Neural crest cell (in vitro differentiated cells): ENCODE measurements at places on chromosomes 6 and 20.

DNA sequence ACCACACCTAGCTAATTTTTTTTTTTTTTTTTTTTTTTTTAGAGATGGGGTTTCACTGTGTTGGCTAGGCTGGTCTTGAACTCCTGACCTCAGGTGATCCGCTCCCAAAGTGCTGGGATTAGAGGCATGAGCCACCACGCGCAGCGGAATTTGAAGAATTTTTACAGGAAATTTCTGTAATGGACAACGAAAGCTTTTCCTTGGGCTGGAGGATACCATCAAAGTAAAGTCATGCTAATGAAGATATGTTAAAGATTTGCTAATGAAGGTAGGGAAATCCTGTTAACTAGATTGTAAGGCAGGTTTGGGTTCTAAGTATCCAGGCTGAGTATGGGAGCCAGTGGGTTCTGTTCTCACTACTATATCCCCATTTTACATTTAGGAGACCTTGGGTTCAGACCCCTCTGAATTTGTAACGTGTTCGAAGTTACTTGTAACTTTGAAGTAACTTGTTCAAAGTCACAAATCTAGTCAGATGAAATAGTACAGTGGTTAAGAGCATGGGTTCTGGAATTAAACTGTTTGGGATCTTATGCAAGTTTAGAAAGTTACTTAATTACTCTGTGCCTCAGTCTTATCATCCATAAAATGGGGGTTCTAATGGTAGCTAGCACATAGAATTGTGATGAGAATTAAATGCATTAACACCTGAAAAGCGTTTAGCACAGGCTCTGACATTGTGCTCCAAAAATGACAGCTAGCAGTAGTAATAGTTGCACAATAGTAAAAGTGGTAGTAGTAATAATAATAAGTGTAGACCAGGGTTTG lies 123.4 kb upstream of the GPR6 start:
- DNase-seq = no peak

DNA sequence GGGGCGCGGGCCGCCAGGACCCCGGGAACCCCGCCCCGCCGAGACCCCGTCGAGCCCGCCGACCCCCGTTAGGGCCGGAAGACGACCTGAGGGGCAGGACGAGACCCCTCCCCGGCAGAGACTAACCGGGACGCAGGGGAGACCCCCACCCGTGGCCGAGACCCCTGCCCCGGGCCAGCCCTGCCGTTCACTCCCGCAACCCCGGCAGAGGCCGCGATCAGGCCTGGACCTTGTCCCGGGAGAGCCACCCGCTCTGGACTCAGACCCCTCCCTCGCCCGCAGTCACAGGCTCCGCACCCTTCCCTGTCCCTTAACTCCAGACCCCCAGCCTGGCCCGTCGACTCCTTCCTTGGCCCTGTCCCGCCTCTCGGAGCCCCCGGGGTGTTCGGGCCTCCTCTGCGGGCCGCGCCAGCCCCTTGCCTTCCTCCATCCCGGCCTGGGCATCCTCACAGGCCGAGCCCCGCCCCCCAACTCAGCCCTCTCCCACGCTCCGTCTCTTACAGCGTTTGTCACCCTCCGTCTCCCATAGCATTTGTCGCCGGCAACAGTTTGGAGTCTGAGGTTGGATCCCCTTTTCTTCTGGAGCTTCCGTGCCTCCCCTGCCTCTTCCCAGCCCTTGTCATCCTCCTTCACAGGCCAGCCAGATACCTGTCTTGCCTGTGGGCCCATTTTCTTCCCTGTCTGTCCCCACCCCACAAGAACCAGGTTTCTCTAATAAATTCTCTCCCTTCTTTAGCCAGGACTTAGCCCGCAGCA lies 569 bp downstream of the TCEA2 start:
- DNase-seq = no peak

DNA sequence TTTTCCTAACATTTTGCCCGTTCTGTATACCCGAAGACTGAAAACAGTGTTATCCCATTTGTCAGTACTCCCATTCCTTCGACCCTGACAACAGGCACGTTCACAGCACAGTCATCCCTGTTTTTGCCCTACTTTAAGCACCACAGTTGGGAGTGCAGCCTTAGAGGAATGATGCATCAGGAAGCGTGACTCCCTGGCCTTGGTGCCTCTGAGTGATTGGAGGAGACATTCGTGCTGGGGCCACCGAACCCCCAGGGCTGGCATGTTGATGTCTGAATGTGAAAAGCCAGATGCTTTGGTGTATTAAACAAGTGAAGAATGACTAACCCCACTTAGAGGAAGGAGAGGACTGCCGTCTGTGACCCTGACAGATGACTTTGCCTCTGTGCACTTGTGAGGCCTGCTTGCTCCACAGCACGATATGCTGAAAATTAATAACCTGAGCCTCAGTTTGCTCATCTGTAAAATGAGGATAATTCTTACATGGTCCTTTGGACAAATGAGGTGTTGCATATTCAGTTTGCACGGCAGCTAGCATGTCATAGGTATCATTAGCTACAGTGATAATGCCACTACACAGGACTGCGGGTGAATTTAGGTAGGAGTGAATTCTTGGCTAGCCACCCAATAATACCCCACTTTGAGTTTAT lies 36.0 kb downstream of the STK35 start:
- DNase-seq = no peak

DNA sequence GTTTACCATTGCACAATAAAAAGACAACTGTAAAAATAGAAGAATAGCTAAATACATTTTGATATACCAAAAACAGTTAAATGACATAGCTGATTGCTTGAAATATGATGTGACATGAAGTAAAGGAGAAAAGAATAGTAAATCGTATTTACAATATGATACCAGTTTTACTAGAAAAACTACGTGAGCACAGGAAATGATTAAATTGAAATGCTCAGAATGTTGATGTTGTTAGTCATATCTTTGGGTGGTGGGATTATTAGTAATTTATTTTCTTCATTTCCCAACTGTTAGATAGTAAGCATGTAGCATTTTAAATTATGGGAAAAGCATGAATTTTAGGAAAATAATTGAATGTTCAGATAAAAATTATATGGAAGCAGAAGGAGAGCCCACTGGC lies 268.3 kb upstream of the TAB2 start:
- no peak for DNase-seq

DNA sequence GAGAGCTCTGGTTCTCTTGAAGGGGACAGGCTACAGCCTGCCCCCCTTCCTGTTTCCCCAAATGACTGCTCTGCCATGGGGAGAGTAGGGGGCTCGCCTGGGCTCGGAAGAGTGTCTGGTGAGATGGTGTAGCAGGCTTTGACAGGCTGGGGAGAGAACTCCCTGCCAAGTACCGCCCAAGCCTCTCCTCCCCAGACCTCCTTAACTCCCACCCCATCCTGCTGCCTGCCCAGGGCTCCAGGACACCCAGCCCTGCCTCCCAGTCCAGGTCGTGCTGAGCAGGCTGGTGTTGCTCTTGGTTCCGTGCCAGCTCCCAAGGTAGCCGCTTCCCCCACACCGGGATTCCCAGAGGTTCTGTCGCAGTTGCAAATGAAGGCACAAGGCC lies 9.8 kb downstream of the VEGFA start:
- no peak for DNase-seq

DNA sequence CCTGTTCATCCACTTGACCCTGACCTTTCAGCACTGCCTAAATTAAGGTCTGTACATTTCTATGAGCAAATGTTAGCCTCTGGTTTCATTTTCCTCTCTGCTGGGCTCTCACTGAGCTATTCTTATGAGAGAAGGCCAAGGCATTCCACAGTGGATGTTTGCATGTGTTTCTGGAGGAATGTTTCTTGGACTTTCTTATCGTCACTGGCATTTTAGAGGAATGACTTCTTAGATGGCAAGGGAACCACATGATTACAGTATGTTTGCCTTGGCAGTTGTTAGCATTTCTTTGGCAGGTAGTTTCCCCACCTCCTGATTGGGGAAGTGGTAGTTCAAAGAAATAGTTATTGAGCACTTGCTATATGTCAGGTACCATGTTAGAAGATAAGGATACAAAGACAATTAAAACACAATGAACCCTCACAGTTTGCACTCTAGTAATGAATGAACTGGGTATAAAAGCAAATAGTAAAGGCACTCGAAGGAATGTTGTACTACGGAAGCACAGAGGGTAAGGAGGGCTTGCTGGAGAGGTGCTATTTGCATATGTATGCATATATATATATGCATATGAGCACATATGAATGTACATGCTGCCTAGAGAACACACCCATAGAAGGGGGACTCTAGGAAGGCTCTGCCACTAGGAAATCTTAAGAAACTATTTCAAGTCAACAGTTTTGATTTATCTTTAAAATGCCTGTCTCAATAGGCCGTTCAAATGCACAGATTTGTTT lies 307.4 kb downstream of the EYA4 start:
- no peak for DNase-seq

DNA sequence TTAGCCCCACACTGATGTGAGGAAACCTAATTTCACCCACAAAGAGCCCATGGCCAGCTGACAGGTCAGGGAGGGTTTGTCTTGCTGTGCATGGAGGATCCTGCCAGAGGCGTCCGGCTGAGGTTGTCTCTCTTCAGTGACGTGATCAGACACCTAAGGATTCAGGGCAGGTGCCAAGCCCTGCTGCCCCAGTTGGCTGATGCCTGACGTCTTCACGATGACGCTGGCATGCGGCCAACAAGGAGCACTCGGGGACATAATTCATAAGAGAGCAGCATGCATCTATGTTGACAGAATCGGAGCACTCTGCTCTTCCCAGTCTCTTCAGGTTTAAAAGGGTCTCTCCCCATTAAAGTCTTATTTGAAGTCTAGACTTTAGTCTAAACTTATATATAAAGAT lies 47.8 kb downstream of the PSMB1 start:
- DNase-seq = no peak

DNA sequence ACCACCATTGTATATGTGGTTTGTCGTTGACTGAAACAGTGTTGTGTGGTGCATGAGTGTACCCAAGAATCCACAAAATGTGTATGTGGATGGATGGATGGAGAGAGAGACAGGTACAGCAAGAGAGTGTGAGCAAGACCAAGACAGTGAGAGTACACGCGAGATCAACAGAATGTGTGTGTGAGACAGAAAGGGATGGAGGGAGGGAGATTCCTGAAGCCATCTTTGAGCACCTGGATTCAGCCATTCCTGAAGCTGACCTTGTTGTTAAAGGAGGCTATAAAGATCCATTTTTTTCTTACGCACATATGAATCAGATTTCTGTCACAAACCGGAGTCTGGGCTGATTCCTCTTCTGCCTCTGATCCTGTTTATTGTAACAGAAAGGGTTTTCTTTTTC lies 64.1 kb downstream of the TFAP2C start:
- no peak for DNase-seq
